ENCODE measurements at places on chromosomes 11 and 22.

DNA sequence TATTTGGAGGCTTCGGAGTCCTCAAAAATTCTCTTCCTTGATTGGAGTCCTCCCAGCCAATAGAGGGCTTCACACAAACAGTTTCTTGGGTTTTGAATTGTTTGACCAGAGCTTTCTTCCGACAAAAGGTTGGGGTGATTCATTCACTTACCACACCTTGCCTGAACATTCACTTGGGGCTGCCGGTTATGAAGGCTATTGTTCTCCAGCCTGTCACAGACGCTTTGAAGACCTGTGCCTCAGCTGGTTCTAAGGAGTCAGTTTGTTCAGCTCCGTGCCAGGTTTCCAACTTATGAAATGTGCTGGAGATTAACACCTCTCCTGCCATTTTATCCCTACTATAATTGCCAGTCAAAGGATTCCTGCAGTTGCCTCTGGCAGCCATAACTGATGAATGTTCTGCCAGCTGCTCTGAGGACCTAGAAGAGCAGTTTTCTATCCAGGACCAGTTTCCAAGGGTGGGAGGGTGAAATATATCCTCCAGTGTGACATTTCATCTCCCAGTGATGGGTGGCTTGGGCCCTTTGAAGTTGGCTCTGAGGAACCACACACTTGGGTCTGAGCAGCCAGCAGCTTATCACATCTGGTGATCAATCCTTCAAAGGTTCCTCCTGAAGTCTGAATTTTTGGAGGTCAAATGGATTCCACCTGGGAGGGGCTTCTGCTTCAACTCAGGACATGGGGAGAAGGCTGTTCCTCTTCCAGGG, 31.4 kb downstream of the LIMK2 start:
- peak; percentile 79 for DNase-seq

DNA sequence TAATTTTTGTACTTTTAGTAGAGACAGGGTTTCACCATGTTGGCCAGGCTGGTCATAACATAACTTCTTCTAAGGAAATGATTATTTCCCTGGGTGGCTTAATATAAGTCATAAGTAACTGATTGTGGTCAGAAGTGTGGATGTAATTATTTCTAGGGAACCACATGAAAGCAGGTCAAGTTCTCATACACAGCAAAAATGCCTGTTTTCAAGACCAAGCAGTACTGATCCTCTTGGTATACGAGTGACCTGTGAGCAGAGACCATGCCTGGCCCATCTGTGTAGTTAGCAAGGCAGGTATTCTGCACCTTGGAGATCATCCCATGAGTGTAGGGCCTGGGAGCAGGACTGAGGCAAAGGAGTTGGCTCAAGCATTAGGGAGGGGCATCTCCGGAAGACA, 32.5 kb upstream of the NUCB2 start:
- no peak for DNase-seq

DNA sequence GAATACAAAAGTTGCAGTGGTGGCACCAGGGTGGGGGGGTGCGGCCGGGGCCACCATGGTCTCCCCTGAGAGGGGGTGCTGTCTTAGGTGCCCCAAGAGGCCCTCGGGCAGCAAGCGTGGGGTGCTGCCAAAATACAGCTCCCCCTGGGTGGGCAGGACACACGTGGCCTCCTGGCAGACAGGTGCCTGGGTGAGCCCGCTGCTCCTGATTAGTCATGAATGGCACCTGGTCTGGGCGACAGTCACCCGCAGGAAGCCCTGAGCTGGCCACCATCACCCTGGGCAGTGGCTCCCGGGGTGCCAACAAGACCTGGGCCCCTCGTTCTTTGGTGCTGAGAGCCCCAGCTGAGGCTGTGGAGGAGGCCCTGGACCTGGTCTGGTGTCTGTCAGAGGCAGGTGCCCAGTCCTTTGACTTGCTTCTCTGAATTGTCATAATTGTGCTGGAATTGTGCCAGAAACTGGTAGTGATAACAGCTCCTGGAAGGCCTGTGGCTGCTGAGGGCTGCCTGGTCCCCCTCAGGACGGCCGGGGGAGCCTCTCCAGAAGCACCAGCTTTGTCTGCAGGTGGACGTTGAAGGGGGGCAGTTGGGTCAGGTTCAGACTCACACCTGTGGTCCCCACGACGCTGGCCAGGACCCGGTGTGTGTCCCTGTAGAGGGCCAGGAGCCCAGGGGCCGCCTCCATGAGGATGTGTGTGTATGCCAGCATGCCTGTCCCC, 14.8 kb downstream of the ALG12 start:
- no peak for DNase-seq

- DNase-seq: no peak
These were observed 13.7 kb downstream of the RASD2 start for GRCh38 chr22:35554297-35554845.

DNA sequence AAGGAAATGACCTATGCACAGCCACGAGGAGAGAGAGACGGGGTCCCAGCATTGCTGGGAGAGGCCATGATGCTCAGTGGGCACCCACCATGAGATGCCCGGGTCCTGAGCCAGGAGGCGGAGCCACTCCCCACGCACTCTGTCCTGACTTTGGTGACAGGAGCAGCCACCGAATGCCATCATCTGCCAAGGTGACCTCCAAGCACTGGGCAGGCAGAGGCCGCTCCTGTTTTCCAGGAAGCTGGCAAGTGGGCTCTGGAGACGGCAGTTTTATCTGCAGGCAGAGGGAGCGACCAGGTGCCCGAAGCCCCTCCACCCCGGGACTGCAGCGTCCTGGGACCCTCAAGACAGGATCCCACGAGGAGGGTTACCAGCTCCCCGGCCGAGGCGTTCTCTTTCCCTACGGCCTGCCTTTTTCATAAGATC, 453.9 kb downstream of the BRD1 start:
- no peak for DNase-seq

DNA sequence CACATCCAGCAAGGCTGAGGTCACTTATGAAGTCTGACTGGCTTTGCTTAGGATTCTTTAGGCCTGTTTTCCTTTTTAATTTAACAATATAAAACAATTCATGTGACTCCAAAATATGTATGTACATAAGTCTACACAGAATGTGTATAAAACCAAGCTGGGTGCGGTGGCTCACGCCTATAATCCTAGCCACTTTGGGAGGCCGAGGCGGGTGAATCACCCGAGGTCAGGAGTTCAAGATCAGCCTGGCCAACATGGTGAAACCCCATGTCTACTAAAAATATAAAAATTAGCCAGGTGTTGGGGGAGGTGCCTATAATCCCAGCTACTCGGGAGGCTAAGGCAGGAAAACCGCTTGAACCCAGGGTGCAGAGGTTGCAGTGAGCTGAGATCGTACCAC, 83.1 kb downstream of the SHANK2 start:
- DNase-seq: no peak

DNA sequence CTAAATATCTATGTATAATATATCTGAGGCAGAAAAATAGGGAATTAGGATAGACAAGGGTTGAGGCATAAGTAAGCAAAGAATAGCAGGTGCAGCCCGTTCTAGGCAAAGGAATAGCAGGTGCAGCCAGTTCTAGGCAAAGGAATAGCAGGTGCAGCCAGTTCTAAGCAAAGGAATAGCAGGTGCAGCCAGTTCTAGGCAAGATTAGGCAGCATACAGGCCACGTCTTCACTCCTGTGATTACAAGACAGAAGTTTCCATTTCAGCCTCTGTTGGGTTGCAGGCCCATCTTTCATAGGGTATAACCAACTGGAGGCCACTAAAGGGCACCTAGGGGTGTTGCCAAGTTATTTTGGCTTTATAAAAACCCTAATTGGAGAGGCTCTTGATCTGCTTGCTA, 28.8 kb upstream of the CHORDC1 start:
- no peak for DNase-seq

DNA sequence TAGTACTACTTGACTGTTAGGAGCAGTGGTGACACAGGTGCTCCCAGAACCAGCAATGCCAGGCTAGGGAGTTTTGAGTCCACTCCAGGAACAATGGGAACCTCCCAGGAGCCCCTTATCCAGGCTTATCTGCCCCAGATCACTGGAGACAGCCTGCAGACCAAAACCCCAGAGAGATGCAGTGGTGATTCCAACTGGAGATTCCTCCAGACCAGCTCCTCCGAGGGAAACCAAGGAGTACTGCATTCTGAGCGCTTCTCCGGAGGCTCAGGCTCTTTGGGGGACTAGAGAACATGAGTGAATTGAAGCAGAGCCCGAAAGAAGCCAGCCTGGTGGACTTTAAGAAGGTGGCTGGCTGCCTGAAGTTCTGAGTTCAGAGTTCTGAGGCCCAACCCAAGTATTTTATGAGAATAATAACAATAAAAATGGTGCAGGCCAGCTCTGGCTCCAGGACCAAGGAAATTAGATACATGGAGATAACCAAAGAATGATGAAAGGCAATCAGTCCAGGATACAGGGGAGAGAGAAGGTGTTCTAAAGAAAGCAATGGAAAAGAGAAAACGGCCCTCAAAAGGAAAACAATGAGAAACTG, 1.3 kb upstream of the TMEM25 start:
- no peak for DNase-seq

- no peak for DNase-seq
These were observed 134.7 kb downstream of the HIPK3 start for GRCh38 chr11:33391893-33392251.

DNA sequence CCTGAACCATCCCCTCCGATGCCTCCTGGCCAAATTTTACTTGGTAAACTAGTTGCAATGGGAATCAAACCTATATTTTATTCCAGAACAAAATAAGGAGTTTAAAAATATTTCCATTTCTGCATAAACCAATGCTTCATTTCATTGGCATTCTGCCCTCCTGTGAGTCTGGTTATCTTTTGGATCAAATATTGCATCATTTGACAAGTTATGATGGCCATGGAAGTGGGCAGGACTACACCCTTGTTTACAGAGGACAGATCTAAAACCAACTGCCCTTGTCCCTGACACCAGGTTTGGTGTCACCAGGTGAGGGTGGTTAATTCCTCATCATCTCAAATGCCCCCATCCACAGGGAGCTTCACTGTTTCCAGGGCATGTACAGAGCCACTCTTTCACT, 28.2 kb upstream of the E2F8 start:
- DNase-seq: no peak

GRCh38 chr11:47033439-47033838, 96.9 kb downstream of the CSTPP1 start:
- DNase-seq: no peak

- DNase-seq: no peak
These were observed 754.0 kb upstream of the FAT3 start for GRCh38 chr11:91470656-91471055.

- DNase-seq: no peak
These were observed 27.1 kb downstream of the OR10A6 start for GRCh38 chr11:7903940-7904339.

DNA sequence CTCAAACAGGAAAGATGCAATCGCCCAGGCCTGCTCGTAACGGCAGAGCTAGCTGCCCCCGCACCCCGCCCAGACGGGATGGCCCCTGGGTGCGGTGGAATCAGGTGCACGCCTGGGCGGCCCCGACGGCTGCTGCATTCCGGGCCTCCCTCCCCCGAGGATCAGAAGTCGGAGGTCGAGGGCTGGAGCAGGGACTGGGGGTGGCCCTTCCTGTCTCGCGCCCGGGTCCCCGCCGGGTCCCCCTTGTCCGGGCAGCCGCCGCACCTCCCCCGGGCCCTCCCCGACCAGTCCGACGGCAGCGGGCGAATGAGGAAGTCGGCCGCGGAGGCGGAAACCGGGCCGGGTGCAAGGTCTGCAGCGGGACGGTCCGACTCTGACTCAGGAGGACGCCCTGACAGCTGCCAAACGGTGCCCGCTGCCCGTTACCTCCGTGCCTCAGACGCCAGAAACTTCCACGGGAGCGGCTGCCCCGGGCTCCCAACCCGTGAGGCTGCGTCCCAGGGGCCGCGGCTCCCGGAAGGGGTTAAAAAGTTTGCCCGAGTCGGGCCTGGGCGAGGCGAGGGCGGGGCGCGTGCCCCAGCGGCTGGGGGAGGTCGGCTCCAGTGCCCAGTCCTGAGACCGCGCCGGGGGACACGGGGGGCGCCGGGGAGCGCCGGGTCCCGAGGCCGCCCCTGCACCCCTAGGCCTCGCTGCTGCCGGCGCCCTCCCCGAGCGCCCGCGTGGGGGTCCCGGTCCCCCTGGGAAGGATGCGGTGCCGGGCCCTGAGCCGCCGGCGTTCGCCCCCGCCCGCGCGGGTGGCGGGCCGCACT, 663 bp downstream of the MYH9 start:
- DNase-seq: peak; percentile 41

- no peak for DNase-seq
These were observed 9.8 kb downstream of the TOLLIP start for GRCh38 chr11:1299621-1300020.

- no peak for DNase-seq
These were observed 81.7 kb upstream of the SHISAL1 start for GRCh38 chr22:44394246-44395117.

GRCh38 chr11:72769680-72770079, 17.5 kb upstream of the ARAP1 start:
- DNase-seq: no peak

DNA sequence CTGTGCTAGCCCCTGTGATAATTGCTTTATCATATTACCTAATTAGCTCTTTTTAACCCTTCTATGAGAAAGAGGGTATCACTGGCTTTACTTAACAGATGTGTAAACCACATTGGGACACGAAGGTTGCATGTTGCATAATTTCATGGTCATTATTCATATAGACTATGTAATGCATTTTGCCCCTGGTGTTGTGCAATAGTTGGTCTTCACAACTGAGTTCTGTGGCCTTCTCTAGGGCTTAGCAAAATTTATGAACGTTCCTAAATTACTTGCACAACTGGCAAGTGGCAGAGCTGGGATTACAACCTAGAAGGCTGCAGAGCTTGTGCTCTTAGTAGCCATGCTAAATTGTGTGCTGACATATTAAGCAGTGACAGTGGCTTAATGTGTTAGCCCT, 34.6 kb upstream of the PDGFD start:
- no peak for DNase-seq

- peak; percentile 42 for DNase-seq
These were observed 369 bp downstream of the DHCR7 start for GRCh38 chr11:71447791-71448256.

- DNase-seq: no peak
These were observed 2.9 kb downstream of the GRIA4 start for GRCh38 chr11:105612771-105613170.

- no peak for DNase-seq
These were observed 133.2 kb downstream of the DSCAML1 start for GRCh38 chr11:117663821-117664220.

- no peak for DNase-seq
These were observed 71.2 kb downstream of the LRRC32 start for GRCh38 chr11:76599041-76600013.

- DNase-seq: no peak
These were observed 48.6 kb downstream of the NXPE1 start for GRCh38 chr11:114511079-114511478.

DNA sequence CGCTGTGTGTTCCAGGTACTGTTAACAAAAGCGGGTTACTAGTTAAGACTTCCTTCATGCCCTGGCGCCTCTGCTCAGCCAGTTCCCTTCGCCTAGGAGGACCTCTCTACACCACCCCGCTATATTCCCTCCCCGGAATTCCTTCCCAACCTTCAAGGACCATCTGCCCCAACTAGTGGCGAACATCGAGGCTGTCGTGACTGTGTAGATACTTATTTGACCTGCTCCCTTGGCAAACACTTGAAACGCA, 450 bp upstream of the BCL2L13 start:
- no peak for DNase-seq

DNA sequence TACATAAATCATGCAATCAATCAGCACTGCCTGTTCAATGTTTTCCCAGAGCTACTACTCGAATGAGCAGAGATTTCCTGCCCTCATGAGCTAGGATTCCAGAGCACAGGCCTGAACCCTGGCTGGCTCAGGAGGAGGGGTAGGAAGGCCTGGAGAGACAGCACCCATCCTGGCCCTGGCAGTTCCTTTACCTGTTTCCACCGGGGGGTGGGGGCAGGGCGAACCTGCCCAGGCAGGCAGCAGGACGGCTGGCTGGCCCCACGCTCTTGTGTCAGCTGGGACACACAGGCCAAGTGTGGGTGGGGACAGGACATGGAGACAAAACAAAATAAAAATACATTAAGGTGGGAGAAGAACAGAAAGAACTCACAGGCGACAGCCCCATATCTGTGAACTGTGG, 109.8 kb upstream of the BID start:
- no peak for DNase-seq

All from SW480 (cell line).